Stimulated activated CD4-positive, alpha-beta T cell treated with anti-CD3 and anti-CD28 coated beads, TNF-alpha, amount 100 ng/mL, for 48 hours (primary cell): ENCODE measurements at places on chromosomes 4 and X.

GRCh38 chr4:110633358-110634341, 10.8 kb upstream of the PITX2 start:
- DNase-seq, result no peak

DNA sequence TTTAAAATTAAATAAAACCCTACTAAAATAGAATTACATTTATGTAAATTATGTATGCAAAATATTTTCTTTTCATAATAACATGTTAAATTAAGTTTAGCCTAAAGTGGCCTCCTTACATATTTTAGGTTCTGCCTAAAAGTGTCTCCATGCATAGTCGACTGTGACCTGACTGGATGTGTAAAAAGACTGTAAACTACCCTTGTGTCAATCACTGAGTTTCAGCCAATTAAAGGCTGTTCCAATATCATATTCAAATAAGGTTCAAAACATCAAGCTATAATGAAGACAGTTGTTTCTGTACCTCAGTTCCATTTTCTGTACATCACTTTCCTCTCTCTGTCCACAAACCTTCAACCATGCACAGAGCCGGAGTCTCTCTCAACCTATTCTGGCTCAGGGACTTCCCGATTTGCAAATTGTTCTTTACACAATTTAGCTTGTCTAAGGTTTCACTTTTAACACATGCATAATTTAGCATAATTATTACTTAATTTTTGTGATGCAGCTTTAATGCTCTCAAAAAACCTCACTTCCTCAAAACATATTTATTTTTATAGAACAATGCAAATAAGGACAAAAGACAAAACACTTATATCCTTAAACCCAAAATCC, 60.1 kb downstream of the SH3RF1 start:
- DNase-seq, result no peak

- no peak for DNase-seq
Measured at GRCh38 chr4:6405397-6405706, 67.1 kb downstream of the PPP2R2C start.

DNA sequence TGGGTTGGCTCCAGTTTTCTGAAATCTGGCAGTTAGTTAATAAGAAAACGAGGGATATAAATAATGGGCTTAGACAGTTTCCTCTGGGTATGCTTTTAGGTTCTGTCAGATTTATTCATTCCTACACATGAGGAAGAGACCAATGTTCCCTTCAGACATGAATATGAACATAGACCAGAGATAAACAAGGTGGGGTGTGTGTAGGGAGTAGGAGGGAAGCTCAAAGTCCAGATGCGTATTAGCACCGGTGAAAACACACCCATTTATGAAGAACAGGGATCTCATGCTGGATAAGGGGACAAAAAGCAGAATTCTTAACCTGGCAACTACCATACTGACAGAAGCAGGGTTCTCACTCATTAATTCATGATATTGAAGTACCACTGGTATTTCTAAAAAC, 223.0 kb downstream of the SOWAHB start:
- DNase-seq, result no peak

GRCh38 chrX:116872931-116873330, 410.2 kb upstream of the CT83 start:
- DNase-seq, result no peak
